Activated naive CD8-positive, alpha-beta T cell treated with anti-CD3 and anti-CD28 coated beads, Interleukin-2, amount 50 U/mL, for 16 hours (primary cell): ENCODE measurements at places on chromosomes 7 and 10.

DNA sequence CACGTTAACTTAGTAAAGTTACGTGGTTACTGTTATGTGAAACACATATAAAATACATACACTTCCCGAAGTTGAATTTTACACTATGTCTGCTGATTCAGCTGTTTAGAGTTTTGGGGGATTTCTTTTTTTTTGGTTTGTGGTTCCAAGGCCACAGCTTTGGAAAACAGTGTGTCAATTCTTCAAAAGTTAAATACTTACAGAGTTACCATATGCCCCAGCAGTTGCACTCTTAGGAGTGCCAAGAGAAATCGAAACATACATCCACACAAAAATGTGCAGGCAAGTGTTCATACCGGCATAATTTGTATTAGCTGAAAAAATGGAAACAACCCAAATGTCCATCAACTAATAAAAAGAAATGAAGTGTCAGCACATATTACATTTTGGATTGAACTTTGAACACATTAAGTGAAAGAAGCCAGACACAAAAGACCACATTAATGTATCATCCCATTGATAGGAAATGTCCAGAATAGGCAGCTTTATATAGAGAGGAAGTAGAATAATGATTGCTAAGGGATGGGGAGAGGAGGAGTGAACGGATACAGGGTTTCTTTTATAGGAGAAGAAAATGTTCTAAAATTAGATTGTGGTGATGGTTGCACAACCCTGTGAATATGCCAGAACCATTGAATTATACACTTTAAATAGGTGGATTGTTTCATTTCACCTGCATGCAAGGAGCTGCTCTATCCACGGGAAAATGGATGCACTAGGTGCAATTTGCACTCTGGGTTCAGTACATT, 17.6 kb downstream of the APBB1IP start:
- no peak for DNase-seq

DNA sequence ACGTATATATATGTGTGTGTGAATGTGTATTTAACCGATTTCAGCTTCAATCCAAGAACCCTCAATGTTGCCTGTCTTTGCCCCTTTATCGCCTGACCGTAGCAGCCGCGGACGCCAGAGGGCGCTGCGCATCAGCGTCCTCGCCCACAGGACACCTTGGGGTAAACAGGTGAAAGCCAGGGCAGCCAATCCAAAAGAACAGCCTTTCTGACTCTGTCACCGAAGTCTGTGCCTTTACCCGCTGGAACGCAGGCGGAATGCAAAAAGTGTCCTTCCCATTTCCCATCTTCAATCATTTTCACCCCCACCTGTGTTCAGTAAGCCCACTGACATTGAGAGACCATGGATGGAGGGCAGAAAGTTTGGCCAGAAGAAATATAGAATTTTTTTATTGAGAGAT, 3.6 kb downstream of the NXPH1 start:
- no peak for DNase-seq

- DNase-seq = no peak
Measured at GRCh38 chr7:98399462-98399861, 1.4 kb downstream of the BAIAP2L1 start.

DNA sequence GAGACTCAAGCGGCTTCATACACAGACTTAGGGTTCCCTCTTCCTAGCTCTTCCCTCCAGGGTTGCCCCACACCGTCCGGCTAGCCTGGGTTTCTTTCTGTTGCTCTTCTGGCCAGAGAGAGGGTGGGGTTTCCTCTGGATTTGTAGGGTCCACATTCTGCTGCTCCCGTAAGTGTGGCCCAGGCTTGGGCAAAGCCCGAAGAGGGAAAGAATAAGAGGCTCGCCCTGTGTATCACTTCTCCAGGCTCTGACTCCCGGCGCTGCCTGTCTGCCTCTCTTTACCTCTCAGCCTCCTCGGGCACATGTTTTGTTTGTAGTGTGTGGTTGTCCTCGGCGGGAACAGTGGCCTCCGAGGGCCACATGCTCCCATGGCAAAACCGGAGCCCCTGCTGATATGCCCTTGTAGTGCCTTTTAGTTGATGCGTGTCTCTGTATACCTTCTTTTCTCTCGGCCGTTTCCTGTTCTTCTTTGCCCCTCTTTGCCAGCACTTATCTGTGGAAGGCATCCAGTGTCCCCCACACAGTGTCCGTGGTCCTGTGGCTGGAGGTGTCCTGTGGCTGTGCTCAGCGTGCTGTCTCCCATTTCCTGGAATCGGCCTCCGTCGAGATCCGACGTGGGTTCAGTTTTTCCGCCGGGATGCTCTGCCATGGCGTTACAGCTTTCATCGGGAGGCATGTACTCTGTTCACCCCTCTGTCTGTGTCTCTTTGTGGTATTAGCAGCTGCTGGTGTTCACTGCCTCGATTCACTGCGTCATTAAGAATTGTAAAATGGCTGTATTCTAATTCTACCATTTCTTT, 102.9 kb downstream of the INPP5A start:
- no peak for DNase-seq

DNA sequence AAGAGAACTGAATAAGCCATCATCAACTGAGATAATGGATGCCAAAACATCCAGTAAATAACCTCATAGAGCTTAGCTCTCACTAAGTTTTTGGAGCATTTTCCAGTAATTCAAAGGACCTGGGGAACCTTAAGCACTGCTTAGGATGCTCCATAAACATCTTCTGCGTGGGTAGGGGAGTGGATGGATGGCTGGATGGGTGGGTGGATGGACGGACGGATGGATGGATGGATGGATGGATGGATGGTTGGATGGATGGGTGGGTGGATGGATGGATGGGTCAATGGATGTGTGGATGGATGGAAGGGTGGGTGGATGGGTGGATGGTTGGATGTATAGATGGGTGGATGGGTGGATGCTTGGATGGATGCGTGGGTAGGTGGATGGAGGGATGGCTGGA, 9.0 kb downstream of the CYP2E1 start:
- DNase-seq = no peak

DNA sequence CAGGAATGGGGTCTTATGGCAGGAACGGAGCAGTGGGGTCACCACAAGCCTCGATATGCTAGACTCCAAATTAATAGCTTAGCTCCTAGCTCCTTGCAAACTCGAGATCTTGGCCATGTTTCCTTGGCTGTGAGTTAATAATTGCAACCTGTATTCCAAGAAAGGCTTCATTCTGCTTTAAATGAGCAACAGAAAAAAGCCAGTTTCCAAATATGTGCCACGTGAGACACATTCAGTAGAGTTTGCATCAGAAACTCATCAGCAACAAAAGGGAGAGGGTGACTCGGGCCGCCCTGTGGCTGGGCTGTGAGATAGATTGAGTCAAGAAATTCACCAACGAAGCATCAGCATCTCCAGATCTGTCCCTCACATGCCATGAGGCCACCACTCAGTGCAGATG, 112.0 kb downstream of the NPTX2 start:
- DNase-seq = no peak

DNA sequence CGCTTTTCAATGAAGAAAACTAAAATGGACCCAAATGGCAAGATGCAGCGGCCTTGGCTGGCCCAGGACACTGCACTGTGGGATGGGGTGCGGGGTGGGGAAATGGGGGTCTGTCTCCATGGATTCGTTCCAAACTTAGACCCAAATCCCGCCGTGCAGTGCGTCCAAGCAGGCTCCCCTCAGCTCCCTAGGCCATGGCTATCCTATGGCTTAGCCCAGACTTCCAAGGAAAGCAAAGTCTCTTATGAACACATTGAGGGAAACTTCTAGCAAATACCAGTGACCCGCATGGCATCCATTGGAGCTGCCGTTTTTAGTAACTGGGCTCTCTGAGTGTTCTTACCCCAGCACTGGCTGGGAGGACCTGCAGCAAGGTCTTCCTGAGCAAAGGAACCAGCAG, 122.5 kb downstream of the EBF3 start:
- DNase-seq = no peak

- no peak for DNase-seq
Measured at GRCh38 chr7:84092207-84092606, 102.4 kb downstream of the SEMA3A start.

- DNase-seq = no peak
Measured at GRCh38 chr7:116786791-116787443, 75.5 kb upstream of the CAPZA2 start.

DNA sequence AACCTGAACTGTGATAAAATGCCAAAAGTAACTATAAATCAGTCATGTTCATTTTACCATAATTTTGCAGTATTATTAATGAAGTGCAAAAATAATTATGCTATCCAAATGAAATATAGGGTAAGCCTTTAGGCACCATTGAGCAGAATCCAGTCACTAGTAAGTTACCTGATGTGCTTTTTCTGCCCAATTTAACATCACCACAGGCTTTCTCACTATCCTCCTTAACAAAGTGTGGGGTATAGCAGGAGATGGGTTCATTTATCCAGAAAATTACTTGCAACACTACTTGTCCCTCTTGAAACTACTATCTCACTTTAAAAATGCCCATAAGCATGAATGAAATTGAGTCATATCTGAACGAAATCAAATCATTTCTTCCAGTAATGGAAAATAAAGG, 211.0 kb downstream of the SEMA3A start:
- no peak for DNase-seq

GRCh38 chr10:11440250-11441150, 170.9 kb downstream of the USP6NL start:
- DNase-seq = no peak

- no peak for DNase-seq
Measured at GRCh38 chr10:113648478-113648877, 15.4 kb downstream of the NRAP start.

- no peak for DNase-seq
Measured at GRCh38 chr7:112233048-112233697, 26.7 kb downstream of the ZNF277 start.

DNA sequence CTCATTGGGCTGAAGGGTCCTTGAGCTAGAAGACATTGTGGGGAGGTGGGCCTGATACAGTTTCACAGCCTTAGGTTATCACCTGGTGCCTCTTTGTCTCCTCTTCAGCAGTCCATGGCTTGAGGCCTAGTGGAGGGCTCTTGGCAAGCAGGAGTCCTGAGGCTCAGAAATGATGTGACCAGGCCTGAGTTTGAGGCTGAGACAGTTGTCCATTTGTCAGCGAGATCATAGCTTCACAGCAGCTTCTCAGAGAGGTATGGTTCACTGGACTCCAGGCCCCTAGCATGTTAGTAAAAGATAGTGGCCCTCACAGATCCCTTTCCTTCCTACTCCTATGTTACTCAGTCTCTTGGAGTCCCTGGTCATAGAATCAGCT, 19.1 kb downstream of the SUFU start:
- no peak for DNase-seq

DNA sequence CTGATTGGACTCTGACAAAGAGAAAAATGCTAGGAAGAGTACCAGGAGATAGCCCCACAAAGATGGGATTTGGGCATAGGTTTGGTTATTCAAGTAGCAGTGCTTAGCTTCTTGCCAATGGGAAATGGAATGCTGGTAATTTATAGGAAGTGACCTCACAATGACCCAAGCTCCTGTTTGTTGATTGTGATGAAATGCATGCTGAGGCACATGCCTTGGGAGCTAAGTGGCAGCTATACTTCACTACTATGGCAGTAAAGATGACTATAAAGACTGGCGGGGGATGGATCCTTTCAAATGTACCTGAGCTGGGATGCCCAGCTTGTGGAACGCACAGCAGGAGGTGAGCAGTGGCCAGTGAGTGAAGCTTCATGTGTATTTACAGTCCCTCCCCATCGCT, 153.8 kb downstream of the ZNF22 start:
- DNase-seq = no peak

DNA sequence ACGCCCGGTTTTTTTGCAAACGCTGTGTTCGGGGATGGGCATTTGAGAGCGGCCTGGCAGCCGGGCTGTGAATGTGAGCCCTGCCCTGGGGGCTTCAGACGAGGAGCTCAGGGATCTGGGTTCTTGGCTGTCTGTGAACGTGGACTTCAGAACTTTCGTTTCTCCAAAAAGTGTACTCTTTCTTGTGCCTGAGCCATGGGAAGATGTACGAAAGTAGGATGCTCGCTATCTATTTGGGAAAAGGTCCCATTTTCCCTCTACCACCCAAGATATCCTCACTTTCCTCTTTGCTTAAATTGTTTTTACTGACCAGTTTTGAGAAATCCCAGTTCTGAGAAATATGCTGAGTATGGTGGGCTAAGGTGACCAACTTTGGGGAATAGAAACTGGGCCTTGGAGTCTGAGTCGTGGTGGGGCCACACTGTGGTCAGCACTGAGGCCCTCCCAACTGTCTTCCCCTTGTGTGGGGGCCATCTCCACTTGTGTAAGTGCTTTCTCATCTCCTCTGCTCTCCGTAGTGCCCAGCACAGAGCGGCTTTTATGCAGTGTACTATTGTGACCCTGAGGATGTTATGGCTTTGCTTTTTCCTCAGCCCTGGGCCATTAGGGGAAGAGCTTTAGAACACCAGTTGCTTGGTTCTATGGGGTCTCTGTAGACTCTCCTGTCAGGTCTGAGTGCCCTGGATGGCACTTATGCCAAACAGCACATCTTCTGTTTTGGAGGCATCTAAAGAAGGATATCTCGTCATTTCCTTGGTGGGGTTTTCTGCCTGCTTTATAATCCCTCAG, 918 bp downstream of the DBNL start:
- DNase-seq = no peak

DNA sequence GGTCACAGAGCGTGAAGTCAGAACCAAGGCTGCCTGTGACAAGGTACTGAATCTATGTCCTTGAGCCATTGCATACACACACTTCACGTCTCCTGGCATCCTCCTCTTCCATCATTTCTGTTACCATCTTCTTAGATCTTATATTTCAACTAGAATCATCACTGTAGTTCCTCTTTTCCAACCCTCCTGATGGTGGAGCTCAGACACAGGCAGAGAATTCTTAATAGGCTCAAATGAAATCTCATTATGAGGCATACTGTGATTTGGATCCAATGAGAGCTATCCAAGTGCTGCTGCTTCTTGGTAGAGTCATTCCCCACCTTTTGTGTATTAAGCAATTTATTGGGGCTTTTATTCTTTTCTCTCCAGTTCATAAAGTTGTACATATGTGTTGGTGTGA, 113.2 kb downstream of the CALCR start:
- no peak for DNase-seq

DNA sequence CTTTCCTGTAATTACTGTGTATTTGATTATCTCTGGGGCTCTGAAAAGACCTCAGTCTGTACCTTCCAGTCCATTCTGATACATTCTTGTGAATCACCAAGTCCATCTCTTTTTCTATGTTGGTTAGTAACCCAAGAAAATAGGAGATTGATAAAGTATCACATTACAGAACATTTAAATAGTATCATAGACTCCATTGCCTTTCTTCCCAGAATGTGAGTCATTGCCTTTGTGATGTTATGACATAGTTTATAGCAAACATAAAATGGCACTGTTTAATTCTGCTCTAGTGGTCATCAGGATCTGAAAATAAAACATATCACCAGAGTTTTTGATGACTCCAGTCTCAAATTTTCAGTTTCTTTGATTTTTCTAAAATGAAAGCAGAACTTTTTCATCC, 78.4 kb downstream of the NRG3 start:
- no peak for DNase-seq

- no peak for DNase-seq
Measured at GRCh38 chr7:37218956-37219355, 229.7 kb downstream of the ELMO1 start.

- no peak for DNase-seq
Measured at GRCh38 chr7:73431041-73431835, 2.3 kb upstream of the FZD9 start.

DNA sequence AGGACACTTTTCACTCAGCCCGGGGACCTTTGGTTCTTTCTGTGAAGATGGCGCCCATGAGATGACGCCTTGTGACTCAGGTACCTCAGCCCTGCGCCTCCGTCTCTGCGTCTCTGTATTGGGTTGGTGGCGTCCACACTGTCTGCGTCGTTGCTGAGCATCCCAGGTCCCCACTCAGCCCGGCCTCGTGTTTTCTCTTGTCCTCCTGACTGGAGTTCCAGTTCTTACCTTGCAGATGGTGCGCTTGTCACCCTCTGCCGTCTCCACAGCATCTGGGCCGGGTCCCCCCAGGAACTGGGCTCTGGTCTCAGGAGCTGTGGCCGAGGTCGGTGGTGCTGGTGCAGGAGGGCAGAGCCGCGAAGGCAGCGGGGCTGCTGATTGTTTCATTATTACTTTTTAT, 150.4 kb downstream of the WDR37 start:
- no peak for DNase-seq
